Gastrocnemius medialis (tissue), 4 donors: ENCODE measurements at places on chromosomes 5 and 9. TPM values are rescaled to one million over a fixed set of nuclear protein-coding genes. Genes with fewer than 3 reads are reported as not detected.

ITK gene
- total RNA-seq, result 0.12 TPM

CYLC2 gene
- total RNA-seq, result not detected

F12 gene
- 1.2 TPM for total RNA-seq

SHC3 gene
- 0.15 TPM for total RNA-seq

SLC6A7 gene
- not detected for total RNA-seq

HRCT1 gene
- total RNA-seq, result 5.1 TPM

SLC6A18 gene
- not detected for total RNA-seq

FAM240B gene
- total RNA-seq, result not detected

FGD3 gene
- total RNA-seq, result 0.94 TPM

LMAN2 gene
- 87.5 TPM for total RNA-seq

DPYSL3 gene
- 11.7 TPM for total RNA-seq

HNRNPH1 gene
- 169 TPM for total RNA-seq

DNA sequence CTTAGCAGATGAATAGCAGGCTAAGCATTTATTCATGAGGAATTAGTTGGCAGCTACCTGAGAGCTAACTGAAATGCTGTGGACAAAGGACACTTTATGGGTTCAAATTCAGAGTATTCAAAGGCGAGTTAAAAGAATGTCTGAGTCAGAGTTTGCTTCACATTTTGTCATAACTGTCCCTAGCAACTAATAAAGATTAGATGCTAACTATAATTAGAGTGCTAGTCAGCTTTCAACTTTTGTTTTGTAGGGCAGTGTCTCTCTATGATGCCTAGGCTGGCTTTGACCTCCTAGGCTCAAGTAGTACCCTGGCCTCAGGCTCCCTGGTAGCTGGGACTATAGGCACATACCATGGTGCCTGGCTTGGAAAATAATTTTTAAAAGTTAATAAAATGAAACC is 4.6 kb downstream of the SMC5 start:
- peak; percentile 23 for DNase-seq

DNA sequence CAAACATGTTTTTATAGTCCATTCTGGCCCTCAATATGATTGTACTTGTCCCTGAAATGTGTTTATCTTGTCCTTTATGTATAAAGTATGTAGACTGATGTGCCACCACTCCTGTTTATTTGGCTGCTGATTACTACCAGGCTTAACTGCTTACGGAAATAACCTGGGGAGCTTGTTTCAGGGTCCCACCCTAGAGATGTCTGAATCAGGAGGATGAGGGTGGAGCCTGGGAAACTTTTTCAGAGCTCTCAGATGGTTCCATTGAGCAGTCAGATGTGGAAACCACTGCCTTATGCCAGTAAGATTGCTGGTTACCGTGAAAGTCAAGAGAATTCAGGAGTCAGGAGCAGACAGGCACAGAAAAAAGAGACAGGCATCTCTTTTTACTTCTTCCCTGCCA is 19.2 kb downstream of the SLC23A1 start:
- no peak for DNase-seq

- DNase-seq, result no peak
These were observed 114.4 kb downstream of the PCSK1 start for GRCh38 chr5:96318569-96319110.

DNA sequence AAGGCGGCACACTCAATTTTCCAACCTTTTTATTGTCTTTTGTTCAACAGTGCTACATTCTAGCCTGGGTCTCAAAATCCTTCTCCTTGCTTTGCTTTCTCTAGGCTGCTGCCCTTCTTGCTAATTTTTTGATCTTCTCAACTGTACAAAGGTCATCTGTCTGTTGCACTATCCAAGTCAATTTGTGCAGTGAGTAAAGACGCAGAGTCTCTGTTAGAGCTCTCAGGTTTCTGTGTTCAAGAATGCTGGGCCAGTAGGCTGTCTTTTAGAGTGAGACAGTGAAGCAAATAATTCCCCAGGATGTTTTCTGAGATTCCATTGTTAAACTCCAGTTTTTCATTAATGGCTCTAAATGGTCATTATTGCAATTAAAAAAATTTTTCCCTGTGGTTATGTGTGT is 255.7 kb upstream of the ACTBL2 start:
- no peak for DNase-seq

- no peak for DNase-seq
These were observed 35.9 kb upstream of the HRH2 start for GRCh38 chr5:175621971-175622370.

DNA sequence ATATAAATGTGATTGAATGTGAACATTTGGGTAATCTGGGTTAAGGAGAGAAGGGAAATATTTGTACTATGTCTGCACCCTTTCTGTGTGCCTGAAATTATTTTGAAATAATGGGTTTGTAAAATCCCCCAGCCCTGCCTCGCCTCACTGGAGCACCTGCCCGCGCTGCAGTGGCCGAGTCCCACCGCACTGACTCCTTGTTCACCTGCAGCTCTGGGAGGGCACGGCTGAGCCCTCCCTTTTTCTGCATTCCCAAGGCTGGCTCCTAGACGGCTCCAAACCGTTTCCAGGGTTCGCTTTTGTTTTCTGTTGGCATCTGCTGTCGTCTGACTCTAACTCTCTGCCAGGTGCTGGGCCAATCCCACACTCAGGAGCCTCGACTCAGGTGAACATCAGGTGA is 17.6 kb upstream of the PPP1R26 start:
- no peak for DNase-seq

- DNase-seq, result no peak
These were observed 30.6 kb downstream of the NDUFS6 start for GRCh38 chr5:1831677-1832313.

DNA sequence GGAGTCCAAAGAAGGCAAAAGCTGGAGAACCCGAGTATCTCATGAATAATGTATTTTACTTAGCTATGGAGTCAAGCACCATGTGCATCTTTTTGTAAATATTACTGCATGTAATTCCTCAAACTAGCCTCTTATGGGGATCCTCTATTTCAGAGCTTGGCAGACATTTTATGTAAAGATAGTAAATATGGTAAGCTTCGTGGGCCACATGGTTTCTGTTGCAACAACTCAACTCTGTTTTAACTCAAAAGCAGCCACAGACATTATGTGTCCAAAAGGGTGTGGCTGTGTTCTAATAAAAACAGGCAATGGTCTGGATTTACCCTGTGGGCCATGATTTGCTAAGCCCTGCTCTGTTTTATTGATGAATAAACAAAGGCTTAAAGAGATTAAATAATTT is 17.3 kb downstream of the DAPK1 start:
- DNase-seq, result no peak

DNA sequence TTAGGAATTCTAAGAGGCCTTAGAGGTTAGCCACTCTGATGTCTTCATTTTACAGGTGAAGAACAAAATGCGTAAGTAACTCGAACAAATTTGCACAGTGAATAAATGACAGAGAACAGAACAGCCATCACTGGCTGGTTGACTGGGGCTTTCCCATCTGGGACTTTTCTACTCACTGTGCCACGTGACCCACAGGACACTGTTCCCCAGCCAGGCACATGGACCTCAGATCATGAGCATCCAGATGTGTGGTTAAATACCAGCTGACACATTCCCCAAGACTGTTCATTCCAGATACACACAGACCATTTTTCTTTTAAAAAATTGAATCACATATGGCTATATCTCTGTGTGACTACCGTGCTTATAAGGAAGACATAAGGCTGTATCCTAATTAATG is 25.8 kb upstream of the MED10 start:
- no peak for DNase-seq

DNA sequence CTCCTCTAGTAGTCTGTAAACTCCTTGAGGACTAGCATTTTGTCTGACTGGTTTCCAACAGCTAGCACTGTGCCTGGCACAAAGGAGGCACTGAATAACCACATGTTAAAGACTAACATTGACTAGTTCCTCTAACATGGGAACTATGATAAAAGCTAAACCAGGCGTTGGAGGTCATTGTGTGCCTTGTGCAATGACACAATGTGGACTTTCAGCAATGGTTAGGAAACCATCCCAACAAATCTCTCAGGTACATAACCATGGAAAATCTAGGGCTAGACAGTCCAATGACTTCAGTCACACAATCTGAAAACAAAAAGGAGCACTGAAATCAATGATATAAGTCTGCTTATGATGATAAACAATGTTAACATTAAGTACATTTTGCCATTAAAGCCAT is 200.6 kb downstream of the DCP2 start:
- DNase-seq, result no peak

DNA sequence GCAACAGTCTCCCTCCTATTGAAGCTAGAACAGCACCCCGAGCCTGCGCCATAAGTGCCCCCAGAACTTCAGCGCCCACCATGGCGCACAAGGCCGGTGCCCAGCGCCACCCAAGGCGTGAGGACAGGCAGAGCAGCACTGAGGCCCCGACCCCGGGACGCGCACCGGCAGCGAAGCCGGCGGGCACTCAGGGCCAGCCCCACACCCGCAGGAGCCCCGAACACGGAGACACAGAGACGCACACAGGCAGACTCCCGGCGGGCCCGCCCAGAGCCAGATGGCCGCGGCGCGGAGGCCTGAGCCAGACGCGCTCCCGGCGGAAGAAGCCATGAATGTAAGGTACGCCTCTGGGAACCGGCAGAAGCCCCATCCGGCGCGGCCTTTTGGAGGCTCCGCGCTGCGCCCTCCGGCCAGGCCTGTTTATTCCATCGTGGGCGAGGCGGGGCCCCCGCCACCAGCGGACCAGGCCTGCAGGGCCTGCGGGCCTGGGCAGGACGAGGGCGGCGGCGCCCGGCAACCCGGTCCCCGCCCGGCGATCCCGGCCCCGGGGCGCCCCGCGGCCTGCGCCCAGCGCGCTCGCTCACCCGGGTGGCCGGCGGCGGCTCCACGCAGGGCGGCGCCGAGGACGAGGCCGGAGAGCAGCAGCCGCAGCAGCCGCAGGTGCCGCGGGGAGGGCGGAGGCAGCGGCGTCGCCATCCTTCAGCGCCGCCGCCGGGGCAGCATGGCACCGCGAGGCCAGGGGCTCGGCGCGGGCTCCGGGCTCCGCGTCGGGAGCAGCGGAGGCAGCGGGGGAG is 486 bp downstream of the NPDC1 start:
- no peak for DNase-seq

DNA sequence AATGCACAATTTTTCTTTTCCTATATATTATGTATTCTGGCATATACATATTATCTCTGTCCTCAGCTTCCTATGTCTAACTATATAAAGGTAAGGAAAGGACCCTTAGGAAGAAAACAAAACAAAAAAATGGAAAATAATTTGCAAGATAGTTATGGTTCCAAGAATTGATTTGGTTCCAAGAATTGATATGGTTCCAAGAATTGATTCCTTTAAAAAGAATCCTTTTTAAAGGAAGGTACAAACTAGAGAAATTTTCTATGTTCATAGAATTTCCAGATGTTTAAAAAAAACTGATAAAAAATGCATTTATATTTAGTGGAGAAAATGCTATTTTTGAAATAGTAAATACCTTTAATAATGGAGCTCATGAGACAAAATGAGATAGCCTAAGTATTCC is 12.1 kb downstream of the LYRM7 start:
- DNase-seq, result no peak

- no peak for DNase-seq
These were observed 21.3 kb downstream of the AKNA start for GRCh38 chr9:114366334-114367128.

- no peak for DNase-seq
These were observed 128.4 kb upstream of the BASP1 start for GRCh38 chr5:17089001-17089400.

GRCh38 chr9:26012797-26013196 is 334.6 kb upstream of the TUSC1 start:
- DNase-seq, result no peak

GRCh38 chr5:181265092-181265671 is 4.2 kb upstream of the TRIM52 start:
- no peak for DNase-seq

GRCh38 chr5:140236891-140237598 is 62.1 kb downstream of the CYSTM1 start:
- DNase-seq, result no peak

DNA sequence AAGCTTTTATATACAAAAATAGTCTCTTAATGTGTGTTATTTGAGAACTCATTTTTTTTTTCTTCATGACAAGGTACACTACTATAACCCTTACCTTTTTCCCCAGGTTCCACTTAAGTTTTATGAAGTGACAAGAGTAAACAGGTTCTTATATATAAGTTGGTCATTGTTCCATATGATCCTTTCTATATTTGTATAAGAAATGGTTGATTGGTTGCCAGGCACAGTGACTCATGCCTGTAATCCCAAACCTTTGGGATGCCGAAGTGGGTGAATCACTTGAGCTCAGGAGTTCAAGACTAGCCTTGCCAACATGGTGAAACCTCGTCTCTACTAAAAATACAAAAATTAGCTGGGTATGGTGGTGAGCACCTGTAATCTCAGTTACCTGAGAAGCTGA is 108.3 kb downstream of the PCSK1 start:
- no peak for DNase-seq

- no peak for DNase-seq
These were observed 411.7 kb downstream of the HCN1 start for GRCh38 chr5:45284436-45284835.

DNA sequence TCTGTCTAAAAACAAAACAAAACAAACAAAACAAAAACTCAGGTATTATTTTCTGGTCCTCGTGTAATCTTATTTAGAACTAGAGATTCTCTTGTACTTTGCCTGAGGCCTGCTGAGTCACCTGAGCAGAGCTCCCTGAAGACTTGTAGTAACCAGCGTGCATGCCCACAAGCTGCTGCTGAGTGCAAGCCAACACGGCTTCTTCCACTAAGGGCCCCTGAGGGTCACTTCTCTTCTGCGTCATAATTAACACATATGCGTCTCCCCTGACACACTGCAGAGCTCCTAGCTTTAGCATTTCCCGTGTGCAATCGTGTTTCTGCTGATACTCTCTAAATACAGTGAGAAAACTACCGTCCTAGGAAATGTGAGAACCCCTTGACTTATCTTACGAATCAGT is 10.9 kb upstream of the NDFIP1 start:
- DNase-seq, result no peak

- no peak for DNase-seq
These were observed 6.9 kb upstream of the OTP start for GRCh38 chr5:77645158-77645994.

DNA sequence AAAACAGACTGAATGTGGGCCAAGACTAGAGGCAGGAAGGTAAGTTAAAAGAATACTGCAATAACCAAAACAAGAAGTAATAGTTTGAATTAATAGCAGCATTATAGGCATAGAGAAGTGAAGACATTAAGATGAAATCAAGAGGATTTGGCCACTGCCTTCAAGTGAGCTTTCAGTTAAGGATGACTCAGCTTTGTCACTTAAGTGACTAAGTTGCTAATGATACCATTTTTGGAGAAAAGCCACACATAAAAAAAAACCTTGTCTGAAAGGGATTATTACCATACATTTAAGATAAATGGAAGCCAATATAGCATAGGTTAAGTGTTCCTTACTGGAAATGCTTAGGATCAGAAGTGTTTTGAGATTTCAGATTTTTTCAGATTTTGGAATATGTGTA is 57.0 kb downstream of the ECPAS start:
- no peak for DNase-seq

GRCh38 chr9:36499174-36499890 is 73.4 kb upstream of the MELK start:
- DNase-seq, result no peak
